ENCODE measurements at places on chromosomes 3 and 15. TPM values are rescaled to one million over a fixed set of nuclear protein-coding genes. Genes with fewer than 3 reads are reported as not detected.

Gene CACNA2D3
- total RNA-seq, result not detected

Gene MYRIP
- total RNA-seq, result 0.16 TPM

Gene SEMA3G
- total RNA-seq, result 0.26 TPM

Gene P2RY12
- total RNA-seq, result 0.09 TPM

Gene CLRN1
- not detected for total RNA-seq

Gene C3orf20
- not detected for total RNA-seq

Gene ARRDC4
- total RNA-seq, result 7.7 TPM

Gene MEGF11
- total RNA-seq, result not detected

Gene SPCS1
- total RNA-seq, result 33.9 TPM

Gene ECE2
- not detected for total RNA-seq

Gene NR2E3
- total RNA-seq, result 0.09 TPM

Gene CLEC3B
- total RNA-seq, result 33.1 TPM

Gene UBE2Q2
- total RNA-seq, result 42.2 TPM

Gene TRIM71
- not detected for total RNA-seq

Gene XCR1
- total RNA-seq, result not detected

Gene STXBP5L
- total RNA-seq, result not detected

Gene SEC61A1
- total RNA-seq, result 287 TPM

Gene FILIP1L
- total RNA-seq, result 7.6 TPM

Gene TRH
- total RNA-seq, result not detected

Gene SKOR1
- total RNA-seq, result 0.16 TPM

Gene TTLL13
- total RNA-seq, result 0.16 TPM

Gene ARL8B
- 76.4 TPM for total RNA-seq

Gene ZNF385D
- total RNA-seq, result 1.5 TPM

Gene GOLGA6B
- under 0.01 TPM for total RNA-seq

Gene MFN1
- 40.7 TPM for total RNA-seq

Gene GPR62
- not detected for total RNA-seq

Gene SCN5A
- under 0.01 TPM for total RNA-seq

Gene MRPS11
- 38.1 TPM for total RNA-seq

Gene VWA5B2
- total RNA-seq, result not detected

All from bronchial smooth muscle cell (primary cell).